Occipital lobe (tissue), 3 donors: ENCODE measurements at places on chromosomes 4 and X. TPM values are rescaled to one million over a fixed set of nuclear protein-coding genes. Genes with fewer than 3 reads are reported as not detected.

SLC7A11 gene
- total RNA-seq: 30.9 TPM

RGN gene
- 3.6 TPM for total RNA-seq

HTRA3 gene
- total RNA-seq: 1.2 TPM

FAM184B gene
- 3.6 TPM for total RNA-seq

OTUD6A gene
- not detected for total RNA-seq

MAGEA8 gene
- not detected for total RNA-seq

SULT1B1 gene
- 0.31 TPM for total RNA-seq

GPM6B gene
- 418 TPM for total RNA-seq

P2RY10 gene
- total RNA-seq: not detected

NAAA gene
- 21.4 TPM for total RNA-seq

FRMPD3 gene
- total RNA-seq: 1.7 TPM

PARM1 gene
- total RNA-seq: 8.6 TPM

MAP7D3 gene
- total RNA-seq: 1.4 TPM

FNIP2 gene
- total RNA-seq: 66.6 TPM

FSTL5 gene
- total RNA-seq: 60.8 TPM

PRDM8 gene
- total RNA-seq: 24.6 TPM

ZBED1 gene
- 30.3 TPM for total RNA-seq

DCAF12L2 gene
- 9.0 TPM for total RNA-seq

CYLC1 gene
- 0.31 TPM for total RNA-seq

ATP1B4 gene
- total RNA-seq: under 0.01 TPM

OTC gene
- total RNA-seq: 0.31 TPM

ZCCHC4 gene
- total RNA-seq: 19.0 TPM

ANOS1 gene
- 22.0 TPM for total RNA-seq

ADAMTS3 gene
- 21.5 TPM for total RNA-seq

DMRTC1 gene
- not detected for total RNA-seq

WFS1 gene
- total RNA-seq: 5.1 TPM

ITM2A gene
- total RNA-seq: 64.3 TPM

CSAG1 gene
- total RNA-seq: not detected

TBX22 gene
- not detected for total RNA-seq

RNF212 gene
- 1.1 TPM for total RNA-seq

NAP1L3 gene
- total RNA-seq: 126 TPM

DIPK2B gene
- 1.7 TPM for total RNA-seq

C1GALT1C1 gene
- total RNA-seq: 16.2 TPM

NCAPG gene
- 6.4 TPM for total RNA-seq

SNCA gene
- 96.4 TPM for total RNA-seq

CXCL11 gene
- not detected for total RNA-seq

GPC3 gene
- 5.3 TPM for total RNA-seq

UGT2B28 gene
- total RNA-seq: not detected

TIGD2 gene
- 15.1 TPM for total RNA-seq

LDB2 gene
- 146 TPM for total RNA-seq

DIAPH2 gene
- 18.2 TPM for total RNA-seq

CENPE gene
- total RNA-seq: 5.0 TPM

AWAT2 gene
- total RNA-seq: not detected

S100G gene
- not detected for total RNA-seq

TMSB15A gene
- 111 TPM for total RNA-seq

TXLNG gene
- 13.1 TPM for total RNA-seq

RTL9 gene
- total RNA-seq: 0.16 TPM

RIPPLY1 gene
- total RNA-seq: not detected

TLR1 gene
- 10.5 TPM for total RNA-seq

EIF2S3 gene
- 313 TPM for total RNA-seq

YTHDC1 gene
- 103 TPM for total RNA-seq

CAPN6 gene
- total RNA-seq: 0.31 TPM

BST1 gene
- total RNA-seq: 2.8 TPM

GLRA3 gene
- total RNA-seq: 5.0 TPM

MAGEA9B gene
- total RNA-seq: not detected

GABRQ gene
- total RNA-seq: 0.47 TPM

RTL3 gene
- total RNA-seq: not detected

MAGEA12 gene
- not detected for total RNA-seq

CCDC110 gene
- 1.7 TPM for total RNA-seq

GABRE gene
- 0.94 TPM for total RNA-seq
